H7 (cell line): ENCODE measurements at places on chromosomes 7 and 10. TPM values are rescaled to one million over a fixed set of nuclear protein-coding genes. Genes with fewer than 3 reads are reported as not detected.

ZNF277 gene
- total RNA-seq = 29.8 and 43.3 TPM in 2 replicates

SLC39A12 gene
- 0.03 TPM in 1 of 2 replicates, not detected in the other for total RNA-seq

PDGFA gene
- 149 and 202 TPM in 2 replicates for total RNA-seq

TAS2R41 gene
- total RNA-seq = 0.10 TPM in 1 of 2 replicates, not detected in the other

GIMAP5 gene
- total RNA-seq = not detected in 2 replicates

ZNF488 gene
- 3.0 and 4.5 TPM in 2 replicates for total RNA-seq

ATG9B gene
- total RNA-seq = 1.7 TPM in 2 replicates

TLL2 gene
- total RNA-seq = 2.5 and 5.0 TPM in 2 replicates

ZNF485 gene
- total RNA-seq = 3.7 and 4.9 TPM in 2 replicates

ST8SIA6 gene
- 1.8 and 2.9 TPM in 2 replicates for total RNA-seq

TSPAN33 gene
- total RNA-seq = 19.7 and 22.1 TPM in 2 replicates

PTPN20 gene
- not detected in 2 replicates for total RNA-seq

GRCh38 chr10:49200854-49201253 is 12.7 kb upstream of the TMEM273 start:
- DNase-seq = no peak

DNA sequence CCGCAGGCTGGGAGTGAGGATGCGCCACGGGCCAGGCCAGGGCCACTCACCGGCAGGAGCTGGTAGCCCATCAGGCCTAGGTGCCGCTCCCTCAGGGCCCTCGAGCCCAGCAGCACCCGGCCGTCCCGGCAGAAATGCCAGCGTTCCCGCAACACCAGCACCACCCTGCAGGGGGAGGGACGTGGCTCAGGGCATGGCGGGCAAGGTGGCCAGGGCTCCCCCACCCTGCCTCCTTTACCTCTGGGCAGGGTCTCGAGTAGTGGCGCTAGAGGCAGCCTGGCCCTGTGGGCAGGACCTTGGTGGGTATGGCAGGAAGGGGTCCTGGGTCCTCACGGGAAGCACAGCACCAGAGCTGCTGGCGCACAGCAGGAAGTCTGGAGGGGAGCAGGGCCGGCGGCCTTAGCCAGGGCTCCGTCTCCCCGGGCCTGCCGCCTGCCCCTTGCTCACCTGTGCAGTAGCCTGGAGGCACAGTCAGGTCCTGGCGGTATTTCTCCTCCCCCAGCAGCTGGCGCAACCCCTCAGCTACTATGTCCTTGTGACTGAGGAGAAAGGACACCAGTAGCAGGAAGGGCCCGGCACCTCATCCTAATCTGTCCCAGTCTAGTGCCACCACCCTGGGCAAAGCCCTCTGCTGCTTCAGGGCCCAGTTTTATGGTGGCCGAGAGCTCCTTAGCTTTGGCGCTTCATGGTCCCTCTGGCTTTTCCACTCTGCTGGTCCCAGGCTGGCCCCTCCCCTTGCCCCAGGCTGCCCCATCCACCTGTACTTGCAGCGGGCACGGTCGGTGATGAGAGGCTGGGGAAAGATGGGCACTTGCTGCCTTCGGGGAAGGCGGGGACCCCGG is 3.5 kb downstream of the FASTK start:
- peak; percentile 96 for DNase-seq

GRCh38 chr10:58577437-58577777 is 64.7 kb downstream of the BICC1 start:
- no peak for DNase-seq

GRCh38 chr10:124522933-124523871 is 61.6 kb downstream of the LHPP start:
- DNase-seq = peak; percentile 67

GRCh38 chr10:114647545-114648138 is 10.4 kb downstream of the ABLIM1 start:
- DNase-seq = no peak

- DNase-seq = no peak
These were observed 5.2 kb downstream of the ANTXRL start for GRCh38 chr10:46291817-46292572.

GRCh38 chr7:38020121-38020785 is 99.8 kb downstream of the EPDR1 start:
- DNase-seq = no peak

- DNase-seq = no peak
These were observed 22.0 kb upstream of the SLC26A4 start for GRCh38 chr7:107638594-107638993.

GRCh38 chr7:133683182-133683454 is 430.2 kb downstream of the EXOC4 start:
- no peak for DNase-seq

DNA sequence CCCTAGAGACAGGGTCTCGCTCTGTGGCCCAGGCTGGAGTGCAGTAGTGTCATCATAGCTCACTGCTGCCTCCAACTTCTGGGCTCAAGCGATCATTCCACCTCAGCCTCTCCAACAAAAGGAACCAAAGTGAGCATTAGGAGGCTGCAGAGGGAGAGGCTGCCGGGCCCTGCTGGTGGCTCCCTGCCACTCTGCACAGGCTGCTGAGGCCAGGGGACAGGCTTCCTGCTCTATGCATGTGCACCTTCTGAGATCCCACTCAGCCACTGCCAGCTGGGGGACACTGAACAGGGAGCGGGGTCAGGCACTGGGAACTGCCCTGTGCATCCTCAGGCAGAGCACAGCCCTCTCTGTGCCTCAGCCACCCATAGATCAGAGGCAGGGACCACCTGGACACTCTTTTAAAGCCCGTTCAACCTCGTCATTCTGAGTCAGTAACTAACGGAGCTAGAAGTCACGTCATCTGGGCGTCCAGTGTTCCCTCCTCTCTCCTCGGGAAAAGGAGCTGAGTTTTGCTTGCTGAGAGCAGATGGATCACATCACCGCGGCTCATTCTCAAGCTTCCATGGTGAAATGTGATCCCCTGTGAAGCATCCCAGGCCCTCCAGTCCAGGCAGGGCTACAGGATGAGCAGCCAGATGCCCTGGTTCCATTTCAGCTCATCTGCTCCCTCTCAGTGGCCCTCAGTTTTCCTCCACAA is 109.6 kb downstream of the MYL10 start:
- DNase-seq = no peak

DNA sequence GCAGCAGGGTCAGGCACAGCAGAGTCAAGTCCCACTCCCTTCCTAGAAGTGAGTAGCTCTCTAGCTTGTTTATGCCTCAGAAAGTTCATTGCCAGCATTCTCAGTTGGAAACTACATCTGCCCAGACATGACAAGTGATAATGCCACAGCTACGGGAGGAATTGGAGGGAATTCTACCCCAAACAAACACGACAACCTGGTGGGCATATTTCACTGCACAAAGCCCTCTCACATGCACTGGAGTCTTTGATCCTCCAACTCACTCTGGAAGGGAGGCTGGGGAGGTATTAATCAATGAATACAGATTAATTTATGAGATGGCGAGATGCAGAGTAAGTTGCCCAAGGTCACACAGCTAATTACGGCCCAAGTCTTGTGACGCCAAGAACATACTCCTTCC is 126.0 kb upstream of the MGMT start:
- DNase-seq = no peak

GRCh38 chr7:148763622-148764021 is 64.9 kb downstream of the CUL1 start:
- no peak for DNase-seq

DNA sequence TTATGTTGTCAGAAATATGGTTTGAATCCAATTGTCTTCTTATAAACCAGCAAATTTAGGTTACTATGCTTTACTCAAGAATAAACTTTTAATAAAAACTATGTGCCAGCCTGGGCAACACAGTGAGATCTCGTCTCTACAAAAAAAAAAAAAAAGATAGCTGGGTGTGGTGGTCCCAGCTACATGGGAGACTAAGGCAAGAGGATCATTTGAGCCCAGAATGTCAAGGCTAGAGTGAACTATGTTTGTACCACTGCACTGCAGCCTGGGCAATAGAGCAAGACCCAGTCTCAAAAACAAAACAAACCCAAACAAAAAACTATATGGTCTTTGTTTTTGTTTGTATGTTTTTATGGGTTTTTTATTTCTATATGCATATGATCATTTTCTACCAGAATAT is 7.5 kb upstream of the ARHGAP12 start:
- no peak for DNase-seq

DNA sequence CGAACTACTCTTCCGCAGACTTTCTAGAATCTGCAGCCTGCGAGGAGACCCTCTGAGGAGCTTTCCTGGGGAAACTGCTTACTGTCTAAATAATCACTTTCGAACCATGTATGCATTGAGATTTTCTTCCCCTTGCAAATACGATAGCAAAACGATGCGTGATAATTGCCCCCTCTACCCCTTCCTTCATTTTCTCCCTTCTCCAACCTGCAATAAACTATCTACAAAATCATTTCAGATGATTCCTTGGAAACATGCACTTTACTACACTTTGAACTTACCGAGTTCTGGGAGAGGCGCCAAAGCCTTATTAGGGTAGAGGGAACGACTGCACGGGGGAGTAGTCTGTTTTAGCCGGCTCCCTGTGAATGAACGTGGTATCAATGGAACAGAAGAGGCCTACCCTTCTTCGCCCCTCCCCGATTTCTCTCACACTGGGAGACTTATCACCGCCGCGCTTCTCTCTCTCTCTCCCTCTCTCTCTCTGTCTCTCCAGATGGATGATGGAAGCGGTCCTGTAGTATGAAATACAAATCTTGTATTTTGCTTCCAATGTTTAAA is at the start of gene FGFBP3:
FGFBP3 (minus strand) TSS at position 370 of the 561 bp plus-strand sequence. CDS start 517 bp downstream, outside the sequence.
- peak; percentile 75 for DNase-seq

- DNase-seq = no peak
These were observed 55.7 kb downstream of the CCDC3 start for GRCh38 chr10:12945690-12946359.

GRCh38 chr10:34826857-34827766 is 12.0 kb upstream of the PARD3 start:
- no peak for DNase-seq

DNA sequence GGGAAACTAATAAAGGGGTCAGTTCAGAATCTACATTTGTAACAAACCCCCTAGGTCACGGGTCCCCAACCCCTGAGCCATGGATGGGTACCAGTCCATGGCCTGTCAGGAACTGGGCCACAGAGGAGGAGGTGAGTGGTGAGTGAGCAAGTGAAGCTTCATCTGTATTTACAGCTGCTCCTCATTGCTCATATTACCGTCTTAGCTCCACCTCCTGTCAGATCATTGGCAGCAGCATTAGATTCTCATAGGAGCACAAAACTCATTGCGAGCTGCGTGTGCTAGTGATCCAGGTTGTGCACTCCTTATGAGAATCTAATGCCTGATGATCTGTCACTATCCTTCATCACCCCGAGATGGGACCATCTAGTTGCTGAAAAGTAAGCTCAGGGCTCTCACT is 88.4 kb upstream of the MPP7 start:
- DNase-seq = no peak

GRCh38 chr10:43648398-43649184 is at the start of gene ZNF32:
Gene ZNF32, minus strand, starts transcription at chr10:43648881. Its CDS starts 2,748 bp downstream, at chr10:43646133.
- DNase-seq = peak; percentile 95

GRCh38 chr10:98415731-98416119 is 743 bp upstream of the PYROXD2 start:
- DNase-seq = no peak

- DNase-seq = no peak
These were observed 33.8 kb upstream of the HABP2 start for GRCh38 chr10:113518816-113519591.

- no peak for DNase-seq
These were observed 18.5 kb downstream of the PTN start for GRCh38 chr7:137324796-137325696.

GRCh38 chr10:44947371-44948152 is 12.0 kb upstream of the RASSF4 start:
- no peak for DNase-seq
